ENCODE measurements at places on chromosomes 12 and 14. TPM values are rescaled to one million over a fixed set of nuclear protein-coding genes. Genes with fewer than 3 reads are reported as not detected.

Gene CDCA3
- 28.5 TPM for polyA plus RNA-seq

Gene METTL1
- polyA plus RNA-seq, result 28.6 TPM

Gene DNAH10
- polyA plus RNA-seq, result 6.4 TPM

Gene KRT4
- polyA plus RNA-seq, result 0.81 TPM

Gene PDZRN4
- 5.0 TPM for polyA plus RNA-seq

- DNase-seq, result no peak
Measured at GRCh38 chr12:14810953-14811483, 3.0 kb downstream of the SMCO3 start.

DNA sequence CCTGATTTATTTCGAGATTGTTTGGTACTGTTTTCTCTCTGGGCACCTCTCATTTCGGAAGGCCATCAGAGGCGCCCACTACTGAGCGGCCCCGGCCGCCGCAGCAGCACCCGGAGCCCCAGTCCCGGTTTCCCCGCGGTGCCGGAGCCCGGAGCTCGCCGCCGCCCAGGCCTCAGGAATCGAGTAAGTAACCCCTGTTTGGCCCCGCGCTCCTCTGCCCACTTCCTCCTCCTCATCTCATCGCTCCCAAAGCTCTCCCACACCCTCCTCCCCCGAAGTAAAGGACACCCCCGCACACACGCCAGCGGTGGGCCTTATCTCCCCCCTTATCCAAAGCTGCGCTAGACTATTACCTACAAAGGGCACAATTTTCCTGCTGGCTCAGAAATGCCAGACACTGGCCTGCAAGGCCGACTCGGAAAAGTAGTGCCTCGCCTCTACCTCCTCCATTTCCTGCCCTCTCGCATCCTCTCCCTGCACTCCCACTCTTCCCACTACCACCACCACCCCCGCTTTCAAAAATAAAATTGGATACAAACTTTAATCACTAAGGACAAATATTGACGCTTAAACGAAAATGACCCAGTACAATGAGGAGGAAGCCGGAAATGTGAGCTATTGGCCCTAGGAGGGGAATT is 637 bp upstream of the FOXG1 start:
- DNase-seq, result no peak

- no peak for DNase-seq
Measured at GRCh38 chr12:71303199-71303598, 136.4 kb upstream of the LGR5 start.

- DNase-seq, result no peak
Measured at GRCh38 chr12:106771425-106771824, 3.1 kb upstream of the RIC8B start.

- DNase-seq, result no peak
Measured at GRCh38 chr12:21992823-21993222, 51.6 kb upstream of the ABCC9 start.

DNA sequence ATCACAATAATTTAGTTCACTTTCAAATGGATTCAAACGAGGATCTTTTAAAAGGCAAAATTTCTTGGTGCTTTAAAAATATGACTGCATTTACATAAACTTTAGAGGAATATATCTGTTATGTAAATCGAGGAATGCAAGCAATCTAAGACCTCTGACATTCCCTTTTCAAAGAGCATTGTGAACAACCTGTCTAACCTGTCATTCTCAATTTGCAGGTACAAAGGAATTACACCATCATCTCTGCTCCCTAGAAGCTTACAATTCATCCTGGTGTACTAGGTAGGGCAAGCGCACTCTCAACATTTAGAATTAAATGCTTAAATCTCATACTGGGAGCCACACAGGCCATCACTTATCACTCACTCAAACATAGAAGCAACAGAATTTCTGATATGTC is 35.6 kb downstream of the BMP4 start:
- DNase-seq, result no peak

GRCh38 chr12:24099576-24099975 is 150.1 kb upstream of the SOX5 start:
- DNase-seq, result no peak

GRCh38 chr14:51073731-51074130 is 21.2 kb downstream of the TRIM9 start:
- no peak for DNase-seq

Data from renal cortex interstitium (tissue), 15 donors.